ENCODE measurements at places on chromosomes 11 and 22.

GRCh38 chr11:45879803-45880686 lies 5.4 kb upstream of the MAPK8IP1 start:
- no peak overlapping the region for H3K4me3 ChIP-seq
- DNase-seq = no peak
- H3K4me1 ChIP-seq = peaks cover 47% of the 10 kb centered on the region
- H3K36me3 ChIP-seq = peaks cover 11% of the 10 kb centered on the region
- H3K27me3 ChIP-seq = no peaks in the 10 kb centered on the region

DNA sequence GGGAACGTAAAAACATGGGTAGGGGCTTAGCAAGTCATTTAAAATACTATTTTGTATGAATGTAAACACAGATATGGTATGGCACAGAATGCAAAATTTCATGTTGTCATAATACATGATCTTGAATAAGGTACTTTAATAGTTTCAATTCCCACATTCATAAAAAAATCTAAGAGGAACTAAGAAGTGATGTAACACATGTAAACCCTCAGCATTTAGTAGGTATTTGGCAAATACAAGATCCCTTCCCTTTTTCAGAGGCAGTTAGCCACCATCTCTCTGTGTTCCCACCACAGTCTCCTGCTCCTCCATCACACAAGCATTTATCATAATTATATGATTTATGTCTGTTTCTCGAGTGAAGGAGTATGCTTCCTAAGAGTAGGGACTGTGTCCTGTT lies 251.8 kb downstream of the TENM4 start:
- no peaks in the 10 kb centered on the region for H3K4me1 ChIP-seq
- H3K27me3 ChIP-seq = no peaks in the 10 kb centered on the region
- H3K4me3 ChIP-seq = no peak overlapping the region
- H3K36me3 ChIP-seq = no peaks in the 10 kb centered on the region

DNA sequence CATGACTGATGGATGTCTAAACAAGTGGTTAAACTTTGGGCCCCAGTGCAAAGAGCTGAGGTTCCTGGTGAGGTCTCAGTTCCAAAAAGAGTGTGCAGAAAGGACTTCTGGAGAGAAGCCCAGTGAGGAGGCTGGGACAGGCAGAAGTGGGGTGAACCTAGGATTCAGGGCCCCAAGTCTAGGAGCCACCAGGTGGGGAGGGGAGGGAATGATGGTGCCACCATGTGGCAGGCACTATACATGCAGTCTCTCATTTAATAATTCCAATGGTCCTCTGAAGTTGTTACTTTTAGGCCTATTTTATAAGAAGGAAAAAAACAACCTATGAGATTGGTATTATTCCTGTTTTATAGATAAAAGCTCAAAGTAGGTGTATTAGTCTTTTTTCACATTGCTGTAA lies 102.0 kb downstream of the INSC start:
- H3K4me3 ChIP-seq = no peak overlapping the region
- no peaks in the 10 kb centered on the region for H3K36me3 ChIP-seq
- no peaks in the 10 kb centered on the region for H3K4me1 ChIP-seq
- H3K27ac ChIP-seq = no peak overlapping the region

DNA sequence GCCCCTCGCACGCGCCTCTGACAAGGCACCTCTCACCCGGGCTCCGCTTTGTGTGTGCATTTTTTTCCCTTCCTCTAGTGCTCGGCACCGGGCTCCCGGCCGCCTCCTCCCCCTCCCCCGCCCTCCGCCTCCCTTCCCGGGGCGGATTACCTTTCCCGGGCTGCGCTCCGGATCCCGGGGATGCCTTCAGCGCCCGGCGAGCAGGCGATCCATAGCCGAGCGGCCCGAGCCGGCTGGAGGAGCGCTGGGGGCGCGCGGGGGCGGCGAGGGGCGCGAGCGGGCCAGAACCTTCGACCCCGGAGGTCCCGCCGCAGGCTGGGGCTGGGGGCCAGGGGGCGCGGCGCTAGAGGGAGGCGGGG lies 282 bp downstream of the MPPED2 start:
- H3K27ac ChIP-seq = no peak overlapping the region
- H3K36me3 ChIP-seq = no peaks in the 10 kb centered on the region
- peak; percentile 82 for DNase-seq
- peaks cover 32% of the 10 kb centered on the region for H3K27me3 ChIP-seq
- H3K4me1 ChIP-seq = peaks cover 4% of the 10 kb centered on the region

DNA sequence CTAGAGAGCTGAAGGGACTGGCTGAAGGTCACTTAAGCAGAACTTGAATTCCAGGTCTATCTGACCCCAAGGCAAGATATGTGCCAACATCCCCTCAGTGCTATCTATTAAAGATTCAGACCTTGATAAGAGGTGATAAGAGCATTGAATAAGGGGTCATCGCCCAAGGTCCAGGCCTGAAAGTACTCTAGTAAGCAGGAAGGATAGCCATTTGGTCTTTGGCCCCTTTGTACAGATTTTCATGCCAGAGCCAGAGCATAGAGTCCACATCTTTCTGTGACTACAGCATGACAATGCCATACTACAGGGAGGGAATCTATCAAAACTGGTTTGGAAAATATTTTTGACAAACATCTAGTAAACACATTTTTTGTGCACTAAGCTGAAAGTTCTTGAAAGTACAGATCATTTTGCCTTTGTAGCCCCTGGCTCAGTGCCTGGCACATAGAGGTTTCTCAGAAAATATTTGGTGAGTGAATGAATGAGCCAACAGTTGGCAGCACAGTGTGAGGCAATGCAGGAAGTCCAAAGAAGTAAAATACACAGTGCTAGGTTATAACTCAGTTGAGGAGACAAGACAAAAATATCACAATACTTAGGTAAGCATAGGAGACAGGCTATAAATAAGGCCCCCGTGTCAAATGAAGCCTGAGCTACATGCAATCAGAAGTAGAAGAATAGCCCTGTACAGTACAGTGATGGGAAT lies 15.1 kb upstream of the RRAS2 start:
- H3K27me3 ChIP-seq = no peaks in the 10 kb centered on the region
- no peaks in the 10 kb centered on the region for H3K36me3 ChIP-seq
- H3K27ac ChIP-seq = no peak overlapping the region
- peaks cover 15% of the 10 kb centered on the region for H3K4me1 ChIP-seq
- no peak overlapping the region for H3K4me3 ChIP-seq

DNA sequence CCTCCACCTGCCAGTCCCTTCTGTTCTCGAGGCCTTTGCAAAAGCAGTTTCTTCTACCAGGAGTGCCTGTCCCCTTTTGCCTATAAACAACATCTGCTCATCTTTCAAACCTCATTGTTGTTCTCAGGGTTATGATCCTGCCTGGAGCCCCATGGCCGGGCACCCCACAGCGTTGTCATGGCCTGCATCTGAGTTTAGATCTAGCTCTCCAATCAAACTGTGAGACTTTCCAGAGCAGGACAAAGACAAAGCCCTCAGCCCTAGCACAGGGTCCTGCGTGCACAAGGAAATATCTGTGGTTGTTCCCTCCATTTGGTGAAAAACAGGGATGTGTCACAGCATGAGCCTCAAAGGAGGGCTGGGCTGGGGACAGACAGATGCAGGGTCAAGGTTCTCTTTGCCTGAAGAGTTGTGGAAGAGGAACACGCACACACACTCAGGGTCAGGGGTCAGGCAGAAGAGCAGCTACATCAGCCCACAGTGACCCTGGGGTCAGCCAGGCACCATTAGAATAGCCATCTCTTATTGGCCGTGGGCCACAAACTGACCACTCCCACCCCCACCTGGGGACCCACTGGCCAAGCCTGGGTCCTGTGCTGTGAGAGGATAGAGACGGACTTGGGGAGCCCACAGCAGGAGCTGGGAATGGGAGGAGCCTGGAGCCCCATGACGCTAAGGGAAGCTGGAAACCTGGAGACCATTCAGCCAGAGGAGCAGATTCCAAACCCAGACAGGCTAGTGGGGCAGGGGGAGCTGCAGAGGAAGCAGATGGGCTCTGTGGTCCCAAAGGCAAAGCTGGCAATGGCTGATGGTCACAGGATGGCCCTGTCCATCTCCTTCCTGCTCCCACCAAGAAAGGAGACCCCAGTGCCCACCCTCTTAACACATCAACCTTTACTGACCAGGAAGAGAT lies 99.4 kb downstream of the PDE2A start:
- H3K4me1 ChIP-seq = no peaks in the 10 kb centered on the region
- H3K36me3 ChIP-seq = no peaks in the 10 kb centered on the region
- H3K4me3 ChIP-seq = no peak overlapping the region
- H3K27me3 ChIP-seq = no peaks in the 10 kb centered on the region

- H3K36me3 ChIP-seq = no peaks in the 10 kb centered on the region
- no peaks in the 10 kb centered on the region for H3K4me1 ChIP-seq
- no peak overlapping the region for H3K27ac ChIP-seq
- DNase-seq = no peak
- no peak overlapping the region for H3K4me3 ChIP-seq
Observed at GRCh38 chr11:101553891-101554292, 29.9 kb downstream of the TRPC6 start.

DNA sequence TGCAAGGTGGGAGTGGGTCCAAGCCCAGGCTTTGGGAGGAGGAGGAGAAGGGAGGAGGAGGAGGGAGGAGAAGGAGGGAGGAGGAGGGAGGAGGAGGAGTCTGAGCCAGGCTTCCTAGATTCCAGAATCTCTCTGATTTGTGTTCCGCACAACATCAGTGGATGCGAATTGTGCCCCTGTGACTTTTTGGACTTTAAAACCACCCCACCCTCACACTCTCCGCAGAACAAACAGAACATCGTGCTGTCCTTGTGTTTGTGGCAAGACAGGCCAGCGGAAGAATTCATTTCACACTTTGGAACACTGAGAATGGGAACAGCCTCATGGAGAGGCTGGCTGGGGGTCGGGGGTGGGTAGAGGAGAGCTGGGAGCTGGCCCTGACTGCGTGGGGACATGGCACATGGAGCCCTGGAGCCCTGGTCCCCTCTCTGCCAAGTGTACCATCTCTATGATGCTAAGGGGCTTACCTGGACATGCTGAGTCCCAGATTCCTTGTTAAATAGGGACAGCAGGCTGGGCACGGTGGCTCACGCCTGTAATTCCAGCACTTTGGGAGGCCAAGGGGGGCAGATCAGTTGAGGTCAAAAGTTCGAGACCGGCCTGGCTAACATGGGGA lies 16.4 kb upstream of the SHANK2 start:
- no peaks in the 10 kb centered on the region for H3K27me3 ChIP-seq
- no peak overlapping the region for H3K4me3 ChIP-seq
- no peaks in the 10 kb centered on the region for H3K36me3 ChIP-seq
- H3K27ac ChIP-seq = no peak overlapping the region
- DNase-seq = no peak

DNA sequence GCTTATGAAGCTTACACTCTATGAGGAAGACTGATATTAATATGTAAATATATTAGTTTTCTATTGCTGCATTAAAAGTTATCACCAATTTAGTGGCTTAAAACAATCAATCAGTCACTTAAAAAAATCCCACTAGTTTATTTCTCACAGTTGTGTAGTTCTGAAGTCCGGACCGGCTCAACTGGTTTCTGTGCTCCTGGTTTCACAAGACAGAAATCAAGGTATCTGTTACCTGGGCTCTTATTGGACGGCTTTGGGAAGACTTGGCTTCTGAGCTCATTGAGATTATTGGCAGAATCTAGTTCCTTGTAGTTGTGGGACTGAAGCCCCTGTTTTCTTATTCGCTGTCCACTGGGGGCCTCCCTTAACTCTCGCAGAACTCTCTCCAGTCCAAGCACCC lies 343.0 kb downstream of the RAB38 start:
- H3K36me3 ChIP-seq = no peaks in the 10 kb centered on the region
- no peak overlapping the region for H3K4me3 ChIP-seq
- H3K27ac ChIP-seq = no peak overlapping the region
- no peaks in the 10 kb centered on the region for H3K27me3 ChIP-seq

GRCh38 chr22:40720538-40721256 lies 41.4 kb downstream of the MCHR1 start:
- H3K27me3 ChIP-seq = no peaks in the 10 kb centered on the region
- H3K36me3 ChIP-seq = no peaks in the 10 kb centered on the region
- peaks cover 8% of the 10 kb centered on the region for H3K4me1 ChIP-seq

DNA sequence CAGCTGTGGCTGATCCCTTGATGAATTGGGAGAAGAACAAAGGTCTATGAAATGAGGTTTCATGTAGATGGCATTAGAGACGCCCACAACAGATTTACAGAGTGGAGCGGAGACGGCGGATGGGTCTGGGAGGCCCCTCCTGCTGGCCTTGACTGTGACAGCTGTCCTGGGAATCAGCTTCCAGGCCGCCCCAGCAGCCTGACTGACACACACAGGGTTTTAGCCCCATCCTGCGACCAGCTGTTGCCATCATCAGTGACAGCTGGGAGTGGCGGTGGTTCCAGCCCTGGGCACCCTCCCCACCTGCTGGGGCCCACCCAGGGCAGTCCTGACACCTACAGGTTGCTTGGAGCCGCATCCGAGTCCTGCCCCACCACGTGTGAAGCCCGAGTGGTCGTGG lies 64.0 kb upstream of the PPP6R3 start:
- peaks cover 26% of the 10 kb centered on the region for H3K4me1 ChIP-seq
- H3K27me3 ChIP-seq = no peaks in the 10 kb centered on the region
- no peak overlapping the region for H3K4me3 ChIP-seq

GRCh38 chr11:13745165-13745564 lies 76.7 kb downstream of the FAR1 start:
- no peak for DNase-seq
- no peaks in the 10 kb centered on the region for H3K36me3 ChIP-seq
- H3K4me1 ChIP-seq = no peaks in the 10 kb centered on the region
- H3K4me3 ChIP-seq = no peak overlapping the region
- no peaks in the 10 kb centered on the region for H3K27me3 ChIP-seq

All from SK-N-SH (cell line).